Activated CD4-positive, alpha-beta T cell treated with anti-CD3 and anti-CD28 coated beads, Interleukin-2, amount 10 ng/mL, durations not matched to agents 24 days and 14 days (primary cell): ENCODE measurements at places on chromosomes 5 and 9. TPM values are rescaled to one million over a fixed set of nuclear protein-coding genes. Genes with fewer than 3 reads are reported as not detected.

PAEP gene
- total RNA-seq, result not detected in 2 replicates

CYLC2 gene
- not detected in 2 replicates for total RNA-seq

GRCh38 chr5:137498301-137498735 lies 808 bp downstream of the SPOCK1 start:
- DNase-seq, result no peak

- peak; percentile 73 for DNase-seq
These were observed 48.9 kb downstream of the CXXC5 start for GRCh38 chr5:139696894-139697658.

DNA sequence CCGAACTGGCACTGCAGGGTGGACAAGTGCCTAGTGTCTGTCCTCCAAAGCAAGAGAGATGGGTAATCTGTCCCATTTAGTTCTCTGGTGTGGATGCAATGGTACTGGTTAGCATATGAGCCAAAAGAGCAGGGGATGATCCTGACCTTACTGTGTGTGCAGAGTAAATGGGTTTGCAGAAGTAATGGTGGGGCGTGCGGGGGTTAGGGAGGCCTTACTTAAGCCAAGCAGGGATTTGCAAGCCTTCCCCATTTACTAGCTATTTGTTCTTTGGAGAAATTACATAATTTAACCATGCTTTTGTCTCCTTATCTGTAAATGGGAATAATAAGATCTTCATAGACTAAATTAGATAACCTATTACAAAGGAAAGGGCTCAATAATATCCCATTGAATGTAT lies 19.9 kb upstream of the LCP2 start:
- DNase-seq, result no peak

- DNase-seq, result no peak
These were observed 12.6 kb upstream of the C5orf46 start for GRCh38 chr5:147918899-147919298.

- no peak for DNase-seq
These were observed 27.8 kb upstream of the ELL2 start for GRCh38 chr5:95989283-95990048.

GRCh38 chr5:36202521-36202961 lies 39.2 kb downstream of the NADK2 start:
- DNase-seq, result no peak

DNA sequence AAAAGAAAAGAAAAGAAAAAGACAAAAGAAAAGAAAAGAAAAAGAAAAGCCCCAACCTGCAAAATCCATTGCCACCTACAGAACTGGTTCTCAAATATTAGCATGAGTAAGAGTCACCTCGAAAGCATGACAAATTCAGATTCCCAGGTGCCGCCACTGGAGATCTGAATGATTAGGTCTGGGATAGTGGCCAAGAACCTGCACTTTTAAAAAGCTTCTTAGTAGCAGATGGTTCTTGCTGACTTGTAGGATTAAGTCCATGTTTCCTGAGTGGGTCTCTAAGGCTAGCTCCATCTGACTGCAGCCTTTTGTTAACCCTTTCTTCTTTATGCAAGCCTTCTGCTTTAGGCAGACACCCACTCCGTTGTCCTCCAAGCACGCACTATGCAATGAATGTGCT lies 178.5 kb upstream of the CDH18 start:
- no peak for DNase-seq

GRCh38 chr9:130780865-130781504 lies 54.1 kb upstream of the ABL1 start:
- DNase-seq, result no peak

DNA sequence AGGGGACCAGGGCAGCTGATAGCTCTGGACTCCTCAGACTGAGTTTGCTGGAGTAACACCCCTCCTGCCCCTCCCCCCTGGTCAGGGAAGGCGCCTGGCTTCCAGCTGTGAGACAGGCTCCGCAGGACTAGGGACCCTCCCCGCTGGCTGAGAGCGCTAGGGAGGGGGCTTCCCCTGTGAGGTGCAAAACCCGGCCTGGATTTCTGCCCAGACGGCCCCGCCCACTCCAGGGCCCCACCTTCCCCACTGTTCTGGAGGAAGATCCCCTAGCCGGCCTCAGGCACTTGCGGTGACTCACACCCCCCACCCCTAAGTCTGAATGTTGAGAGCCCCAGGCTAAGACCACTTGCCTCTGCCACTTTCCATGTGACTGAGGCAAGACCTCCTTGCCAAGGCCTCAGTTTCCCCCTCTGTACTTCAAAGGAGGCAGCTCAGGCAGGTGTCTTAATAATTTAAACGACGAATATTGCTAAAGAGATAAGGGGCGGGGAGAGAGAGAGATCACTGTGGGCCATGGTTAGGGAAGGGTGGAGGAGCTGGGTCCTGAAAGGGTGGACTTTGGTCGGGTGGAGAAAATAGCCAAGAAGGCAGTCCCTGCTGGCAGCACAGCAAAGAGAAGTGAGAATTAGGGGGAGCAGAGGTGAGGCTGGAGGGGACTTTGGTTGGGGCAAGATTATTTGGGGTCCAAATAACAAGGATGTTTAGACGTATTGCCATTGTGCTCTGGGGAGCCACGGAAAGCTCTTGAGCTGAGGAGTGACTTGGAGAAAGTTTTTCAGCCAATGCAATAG lies 1.0 kb upstream of the DAB2IP start:
- DNase-seq, result no peak

GRCh38 chr5:159441441-159441840 lies 111.2 kb upstream of the IL12B start:
- DNase-seq, result no peak

DNA sequence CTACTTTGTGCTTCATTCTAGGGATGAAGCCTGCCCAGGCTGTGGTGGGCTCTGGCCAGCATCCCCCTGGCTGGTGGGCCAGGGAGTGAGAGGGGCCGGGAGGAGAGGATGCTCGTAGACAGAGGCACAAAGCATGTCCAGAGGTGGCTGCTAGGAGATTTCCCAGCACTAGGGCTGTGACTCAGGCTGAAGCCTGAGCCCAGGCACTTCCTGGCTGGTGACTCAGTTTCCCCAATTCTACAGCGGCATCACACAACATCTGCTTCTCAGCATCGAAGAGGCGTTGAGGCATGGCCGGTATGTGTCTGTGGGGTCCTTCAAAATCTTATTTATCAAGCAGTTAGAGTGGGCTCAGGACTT lies 55.6 kb downstream of the DUSP1 start:
- DNase-seq, result no peak

- DNase-seq, result no peak
These were observed 31.4 kb downstream of the ACTBL2 start for GRCh38 chr5:57450991-57451876.

DNA sequence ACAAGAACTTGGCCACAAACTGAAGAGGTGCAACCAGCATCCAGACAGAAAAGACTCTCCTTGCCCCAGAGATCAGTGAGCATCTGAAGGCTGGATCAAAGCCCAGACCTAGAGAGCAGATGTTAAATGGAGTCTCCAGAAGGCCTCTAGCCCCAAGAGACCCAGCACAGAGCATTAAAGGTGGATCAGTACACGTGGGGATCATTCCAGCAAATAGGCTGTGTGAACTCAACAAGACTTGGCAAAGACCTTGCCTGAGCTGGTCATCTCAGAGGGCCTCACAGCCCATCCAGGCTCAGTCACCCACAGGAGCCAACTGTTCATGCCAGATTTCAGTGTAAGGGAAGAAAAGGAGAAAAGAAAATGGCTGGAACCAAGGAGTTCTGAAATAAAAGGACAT lies 214.0 kb downstream of the ENC1 start:
- DNase-seq, result no peak

DNA sequence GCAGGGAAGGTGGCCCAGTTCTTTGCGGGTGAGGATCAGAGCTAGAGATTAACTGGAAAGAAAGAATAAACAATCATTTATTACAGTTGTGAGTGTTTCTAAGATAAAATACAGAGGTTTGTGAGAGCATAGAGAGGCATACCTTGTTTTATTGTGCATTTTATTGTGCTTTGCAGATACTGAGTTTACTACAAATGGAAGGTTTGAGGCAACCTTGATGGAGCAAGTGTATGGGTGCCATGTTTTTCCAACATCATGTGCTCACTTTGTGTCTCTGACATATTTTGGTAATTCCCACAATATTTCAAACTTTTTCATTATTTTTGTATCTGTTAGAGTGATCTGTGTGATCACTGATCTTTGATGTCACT lies 715 bp upstream of the C5orf34 start:
- no peak for DNase-seq
